Upper lobe of right lung (tissue), 1 donor: ENCODE measurements at places on chromosomes 2 and 18. TPM values are rescaled to one million over a fixed set of nuclear protein-coding genes. Genes with fewer than 3 reads are reported as not detected.

CFAP53 gene
- not detected for total RNA-seq

TRIM43 gene
- not detected for total RNA-seq

XDH gene
- 0.41 TPM for total RNA-seq

- H3K4me3 ChIP-seq, result no peak overlapping the region
- no peaks in the 10 kb centered on the region for H3K36me3 ChIP-seq
- no peaks in the 10 kb centered on the region for H3K4me1 ChIP-seq
- H3K27ac ChIP-seq, result no peak overlapping the region
- H3K27me3 ChIP-seq, result no peaks in the 10 kb centered on the region
Observed at GRCh38 chr2:165539985-165540384, 70.5 kb downstream of the CSRNP3 start.

FOXD4L1 gene
- total RNA-seq, result 0.78 TPM

- no peaks in the 10 kb centered on the region for H3K36me3 ChIP-seq
- DNase-seq, result no peak
- no peak overlapping the region for H3K4me3 ChIP-seq
Observed at GRCh38 chr2:236976266-236977062, 109.2 kb upstream of the COPS8 start.
